ENCODE measurements at places on chromosomes 4 and X.
A peak's percentile ranks its signal among the peaks of the same experiment; 100 is the strongest.

DNA sequence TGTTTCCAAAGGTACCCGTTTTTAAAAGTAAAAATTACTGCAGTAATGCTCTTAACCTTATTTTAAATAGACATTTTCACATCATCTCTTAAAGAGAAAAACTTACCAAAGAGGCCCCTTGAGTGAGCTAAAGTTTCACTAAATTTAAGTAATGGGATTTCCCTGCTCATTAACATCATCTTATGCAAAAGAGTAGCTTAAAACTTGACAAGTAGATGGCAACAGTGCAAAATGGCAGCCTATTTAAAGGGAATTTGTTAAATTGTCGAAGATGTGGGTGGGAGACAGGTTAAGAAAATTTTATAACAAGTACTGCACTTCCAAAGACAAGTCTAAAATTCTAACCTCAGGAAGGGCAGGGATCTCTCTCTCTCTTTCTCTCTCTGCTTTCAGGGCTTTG lies 271.7 kb upstream of the LDB2 start:
- no peak for ATAC-seq

DNA sequence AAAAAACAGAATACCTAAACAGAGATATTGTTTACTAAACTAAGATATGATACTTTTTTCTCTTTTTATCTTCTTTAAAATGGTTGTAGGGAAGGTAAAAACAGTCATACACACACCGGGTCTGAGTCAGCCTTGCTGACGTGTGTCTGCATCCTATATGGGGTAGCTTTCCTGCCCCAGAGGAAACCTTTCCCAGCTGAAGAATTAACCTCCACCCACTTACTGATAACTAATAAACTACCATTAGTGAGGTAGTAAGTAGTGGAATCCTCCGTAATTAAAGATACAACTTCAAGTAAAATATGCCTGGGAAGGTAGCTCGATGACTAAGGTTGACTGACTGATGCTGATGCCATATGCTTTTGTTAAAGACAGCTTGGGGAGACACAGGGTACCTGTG lies 312.2 kb downstream of the DCTD start:
- no peak for ATAC-seq

DNA sequence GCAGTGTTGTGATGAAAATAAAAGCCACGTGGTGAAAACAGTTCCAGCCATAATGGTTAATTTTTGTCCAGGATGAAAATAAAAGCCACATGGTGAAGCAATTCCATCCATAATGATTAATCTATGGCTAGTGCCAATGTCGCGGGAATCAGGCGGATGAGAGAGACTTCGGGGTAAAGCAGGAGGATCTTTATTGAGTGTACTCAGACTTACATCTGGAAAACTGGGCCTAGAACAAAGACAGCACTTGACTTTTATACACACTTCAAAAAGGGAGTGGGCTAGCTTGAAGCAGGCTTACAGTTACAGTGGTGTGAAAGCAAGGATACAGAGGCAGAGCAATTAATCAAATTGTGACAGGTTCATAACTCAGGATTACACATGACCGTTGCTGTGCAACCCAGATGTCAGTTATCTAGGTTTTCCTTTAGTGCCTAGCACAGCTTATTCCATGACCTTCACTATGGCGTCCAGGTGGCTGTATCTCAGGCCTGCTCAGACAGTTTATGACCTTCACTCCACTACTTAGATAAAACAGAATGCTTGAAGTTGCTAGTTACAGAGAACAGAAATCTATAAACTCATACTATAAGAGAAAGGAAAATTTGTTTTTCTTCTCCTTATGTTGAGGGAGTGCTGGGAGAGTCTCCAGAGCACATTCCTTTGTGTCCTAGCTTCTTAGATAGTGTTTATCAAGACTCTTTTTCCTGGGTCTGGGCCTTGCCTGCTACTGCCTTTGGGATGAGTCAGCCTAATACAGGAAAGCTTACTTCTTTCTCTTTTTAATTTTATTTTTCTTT lies 5.9 kb upstream of the PLA2G12A start:
- ATAC-seq = no peak

DNA sequence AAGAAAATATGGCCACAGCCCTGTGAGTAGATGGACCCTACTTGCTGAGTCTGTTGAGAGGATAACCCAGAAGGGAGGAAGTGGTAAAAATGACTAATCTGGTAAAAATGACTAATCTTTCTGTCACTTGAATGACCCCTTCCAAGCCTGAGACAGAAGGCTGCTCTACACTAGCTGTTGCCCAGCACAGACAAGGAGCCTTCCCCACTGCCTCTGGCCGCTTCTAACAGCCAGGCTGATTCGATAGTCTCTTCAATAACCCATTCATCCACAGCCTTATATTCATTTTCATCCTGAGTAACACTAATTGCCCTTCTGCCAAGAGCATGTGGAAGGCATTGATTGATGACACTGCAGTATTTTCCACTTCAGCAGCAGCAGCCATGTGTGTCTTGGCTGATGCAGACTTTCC lies 18.4 kb downstream of the MAGEB17 start:
- peak; percentile 100 for ATAC-seq

GRCh38 chrX:3950373-3950772 lies 236.9 kb upstream of the PRKX start:
- peak; percentile 62 for ATAC-seq

- ATAC-seq = no peak
Measured at GRCh38 chr4:24241511-24241910, 342.8 kb downstream of the DHX15 start.

DNA sequence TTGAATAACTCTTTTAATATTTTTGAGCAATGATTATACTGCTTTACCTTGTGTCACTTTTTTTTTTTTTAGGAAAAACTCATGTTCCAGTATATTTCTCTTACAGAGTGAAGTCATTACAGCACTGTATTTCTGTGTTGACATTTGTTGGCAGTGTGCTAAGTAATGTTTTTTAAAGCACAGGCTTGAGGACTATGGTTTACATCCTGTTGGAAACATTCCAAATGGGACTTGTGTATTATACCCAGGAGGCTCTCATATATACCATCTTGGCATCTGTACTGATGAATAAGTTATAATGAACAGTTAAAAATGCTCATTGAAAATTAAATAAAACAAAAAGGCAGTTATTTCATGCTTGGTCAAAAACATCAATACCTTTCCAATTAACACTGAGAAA lies 33.8 kb downstream of the CEP44 start:
- ATAC-seq = no peak

GRCh38 chr4:75683482-75684155 lies 10.4 kb upstream of the G3BP2 start:
- no peak for ATAC-seq

DNA sequence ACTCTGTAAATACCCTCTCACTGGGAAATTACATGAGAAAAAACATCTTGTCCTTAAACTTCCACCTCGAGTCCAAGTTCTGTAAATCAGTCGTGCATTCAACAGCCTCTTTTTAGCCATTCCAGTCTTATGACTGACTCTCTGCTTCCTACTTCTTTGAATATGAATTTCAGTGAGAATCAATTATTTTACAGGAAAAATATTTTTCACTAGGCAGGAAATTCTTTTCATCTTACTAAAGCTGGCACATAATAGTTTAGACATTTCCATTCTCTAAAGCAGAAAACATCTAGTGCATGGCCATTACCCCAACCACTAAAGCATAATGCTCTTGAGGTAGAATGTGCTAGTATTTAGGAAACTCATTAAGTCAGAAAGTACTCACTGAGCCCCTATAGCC lies 565.7 kb upstream of the FAT1 start:
- no peak for ATAC-seq

DNA sequence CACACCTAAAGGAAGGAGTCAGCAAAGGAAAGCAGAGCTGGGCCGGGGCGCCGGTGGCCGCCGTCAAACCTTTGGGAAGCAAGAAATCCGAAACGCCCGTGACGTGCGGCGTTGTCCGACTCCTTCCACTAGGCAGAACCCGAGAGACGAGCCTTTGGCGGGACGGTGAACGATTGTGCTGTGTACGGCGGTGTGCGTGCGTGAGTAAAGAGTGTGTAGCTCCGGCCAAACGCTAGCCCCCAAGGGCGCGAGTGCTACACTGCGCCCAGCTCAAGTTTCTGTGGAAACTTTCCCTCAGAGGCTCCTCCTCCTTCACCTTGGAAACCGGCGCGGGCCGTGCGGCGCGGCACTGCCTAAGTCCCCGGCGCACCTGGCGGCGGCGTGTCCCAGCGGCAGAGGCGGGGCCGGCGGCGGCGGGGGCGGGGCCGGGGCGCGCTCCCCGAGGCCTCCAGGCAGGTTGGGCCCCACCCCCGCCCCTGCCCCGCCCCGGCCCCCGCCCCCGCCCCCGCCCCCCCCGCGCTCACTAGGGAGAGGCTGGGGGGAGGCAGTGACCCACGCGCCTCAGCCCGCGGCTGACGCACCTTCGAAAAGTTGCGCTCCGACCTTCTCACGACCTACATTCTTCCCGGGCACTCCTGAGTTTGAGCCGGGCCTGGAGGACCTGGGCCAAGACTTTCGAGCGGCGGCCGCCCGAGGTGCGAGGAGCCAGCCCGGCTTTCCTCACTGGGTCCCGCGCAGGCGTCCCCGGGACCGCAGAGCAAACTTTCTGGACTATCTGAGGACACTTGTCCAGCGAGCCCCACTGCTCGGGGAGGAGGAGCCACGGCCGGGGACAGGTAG lies at the start of gene FHIP1A:
FHIP1A (plus strand) TSS at position 547 of the 840 bp plus-strand sequence. CDS start 157,084 bp downstream, outside the sequence.
- peak; percentile 96 for ATAC-seq

- no peak for ATAC-seq
Measured at GRCh38 chr4:140335076-140335475, 38.4 kb upstream of the SCOC start.

GRCh38 chr4:41443340-41444079 lies 94.4 kb upstream of the LIMCH1 start:
- no peak for ATAC-seq

DNA sequence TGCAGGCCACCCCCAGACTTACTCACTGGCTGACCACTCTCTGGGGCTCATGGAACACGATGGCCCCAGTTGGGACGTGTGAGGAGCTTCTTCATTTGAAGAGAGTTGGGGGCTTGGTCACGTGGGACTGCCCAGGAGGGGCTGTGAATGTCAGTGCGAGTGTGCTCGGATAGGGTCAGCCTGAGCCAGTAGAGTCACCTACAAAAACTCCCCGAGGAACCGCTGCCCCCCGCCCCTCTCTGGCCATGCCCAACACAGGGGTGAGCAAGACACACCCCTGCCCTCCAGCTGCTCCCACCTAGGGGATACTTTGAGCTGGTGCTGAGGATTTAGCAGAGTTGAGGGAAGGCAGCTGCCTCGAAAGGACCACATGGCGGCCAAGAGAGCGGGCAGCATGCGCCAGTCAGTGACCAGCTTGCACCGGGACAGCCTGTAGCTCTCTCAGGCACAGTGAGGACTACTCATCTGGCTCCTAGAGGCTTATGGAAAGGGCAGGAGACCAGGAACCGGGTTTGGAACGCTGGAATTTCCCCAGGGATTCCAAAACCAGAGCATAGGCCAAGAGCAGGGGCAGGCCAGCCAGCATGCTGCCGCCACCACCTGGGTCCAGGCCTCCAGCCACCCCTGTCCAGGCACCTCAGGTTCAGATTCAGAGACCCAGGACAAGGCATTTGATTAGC lies 8.4 kb downstream of the PNMA6E start:
- no peak for ATAC-seq

DNA sequence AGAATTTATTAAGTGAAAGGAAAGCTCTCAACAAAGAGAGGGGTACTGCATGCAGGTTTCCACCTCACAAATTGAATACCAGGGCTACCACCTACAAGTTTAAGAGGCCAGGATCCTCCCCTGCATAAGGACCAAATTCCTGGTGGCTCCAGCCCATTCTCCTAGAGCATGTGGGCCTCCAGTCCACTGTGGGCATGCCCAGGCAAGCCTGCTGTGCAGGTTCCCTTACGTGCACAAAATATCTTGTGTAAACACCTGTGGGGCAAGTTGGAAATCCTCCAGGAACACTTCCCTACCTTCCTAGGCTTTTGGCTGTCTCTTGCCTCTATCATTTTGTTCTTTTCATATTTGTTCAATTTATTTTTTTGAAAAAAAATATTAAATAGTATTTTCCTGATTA lies 724.3 kb downstream of the ARAP2 start:
- ATAC-seq = no peak

- no peak for ATAC-seq
Measured at GRCh38 chr4:40628888-40629287, 776 bp downstream of the RBM47 start.

DNA sequence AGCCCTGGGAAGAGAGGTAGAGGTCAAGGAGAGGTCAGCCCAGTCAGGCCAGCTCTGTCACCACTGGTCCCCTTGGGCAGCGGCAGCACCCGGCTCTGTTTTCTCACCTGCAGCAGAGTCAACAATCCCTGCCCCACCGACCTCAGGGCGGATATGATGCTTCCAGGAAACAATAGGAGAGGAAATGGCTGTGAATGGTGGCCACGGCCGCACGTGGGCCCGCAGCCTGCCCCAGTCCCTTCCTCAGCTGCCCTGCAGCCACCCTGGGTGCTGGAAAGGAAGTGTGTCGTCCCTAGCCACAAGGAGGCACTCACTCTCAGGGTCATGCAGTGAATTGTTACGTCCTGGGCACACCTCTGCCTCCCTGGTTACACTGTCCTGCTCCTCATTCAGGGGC lies 92.5 kb upstream of the ENPP6 start:
- ATAC-seq = no peak

DNA sequence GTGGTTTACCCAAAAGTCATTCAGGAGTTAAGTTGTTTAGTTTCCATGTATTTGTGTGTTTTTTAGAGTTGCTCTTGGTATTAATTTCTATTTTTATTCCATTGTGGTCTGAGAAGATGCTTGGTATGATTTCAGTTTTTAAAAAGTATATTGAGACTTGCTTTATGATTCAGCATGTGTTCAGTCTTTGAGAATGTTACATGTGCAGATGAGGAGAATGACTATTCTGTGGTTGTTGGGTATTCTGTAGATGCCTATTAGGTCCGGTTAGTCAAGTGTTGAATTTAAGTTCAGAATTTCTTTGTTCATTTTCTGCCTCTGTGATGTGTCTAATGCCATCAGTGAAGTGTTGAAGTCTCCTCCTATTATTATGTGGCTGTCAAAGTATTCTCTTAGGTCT lies 249.4 kb downstream of the ARHGAP10 start:
- no peak for ATAC-seq

GRCh38 chrX:148135738-148136137 lies 154.6 kb downstream of the FMR1NB start:
- ATAC-seq = no peak

DNA sequence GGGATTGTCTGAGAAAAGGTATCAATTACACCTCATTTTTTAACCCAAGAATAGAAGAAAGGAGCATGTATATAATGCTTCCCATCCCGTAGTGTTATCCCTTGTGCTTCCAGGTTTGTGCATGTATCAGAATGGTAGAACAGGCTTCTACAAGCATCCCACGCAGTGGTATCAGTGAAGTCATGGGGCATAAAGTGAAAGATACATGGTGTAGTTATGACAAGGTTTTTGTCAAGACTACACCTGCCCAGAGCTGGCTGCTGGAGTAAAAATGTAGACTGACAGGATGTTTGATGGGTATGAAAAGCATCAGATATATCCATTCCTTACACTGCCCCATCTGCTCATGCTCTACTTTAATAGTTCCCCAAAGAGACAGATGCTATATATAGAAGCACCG lies 9.5 kb downstream of the TLR1 start:
- ATAC-seq = no peak

GRCh38 chr4:176920694-176921093 lies 128.0 kb upstream of the VEGFC start:
- peak; percentile 63 for ATAC-seq

- no peak for ATAC-seq
Measured at GRCh38 chr4:155609455-155610059, 57.1 kb upstream of the GUCY1A1 start.

GRCh38 chr4:41290479-41290878 lies 33.8 kb downstream of the UCHL1 start:
- no peak for ATAC-seq

Measured in motor neuron (in vitro differentiated cells).